Activated T-helper 17 cell treated with anti-CD3 and anti-CD28 coated beads, Interleukin-2, amount 50 U/mL, for 72 hours (primary cell): ENCODE measurements at places on chromosomes 3 and 15. TPM values are rescaled to one million over a fixed set of nuclear protein-coding genes. Genes with fewer than 3 reads are reported as not detected.

DNA sequence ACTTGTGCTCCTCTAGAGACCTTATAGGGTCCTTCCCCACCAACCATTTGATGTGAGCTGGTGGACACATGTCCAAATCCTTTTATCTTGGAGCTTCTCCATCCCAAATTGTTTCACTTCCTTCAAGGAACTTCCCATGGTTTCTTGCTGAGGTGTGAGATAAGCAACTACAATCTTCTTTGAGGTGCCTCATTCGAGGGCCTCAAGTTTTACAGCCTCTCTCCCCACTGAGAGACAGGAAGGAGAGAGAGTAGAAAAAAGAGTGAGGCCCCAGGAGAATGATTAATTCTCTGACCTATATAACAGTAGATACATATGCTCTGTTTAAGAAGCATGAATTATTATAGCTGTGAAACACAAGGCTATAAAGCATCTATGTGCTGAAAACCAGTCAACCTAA, 70.5 kb downstream of the SUMF1 start:
- ATAC-seq, result peak; percentile 33

The ZNF620 gene
- total RNA-seq, result 2.3 TPM

The SMCO1 gene
- total RNA-seq, result not detected

DNA sequence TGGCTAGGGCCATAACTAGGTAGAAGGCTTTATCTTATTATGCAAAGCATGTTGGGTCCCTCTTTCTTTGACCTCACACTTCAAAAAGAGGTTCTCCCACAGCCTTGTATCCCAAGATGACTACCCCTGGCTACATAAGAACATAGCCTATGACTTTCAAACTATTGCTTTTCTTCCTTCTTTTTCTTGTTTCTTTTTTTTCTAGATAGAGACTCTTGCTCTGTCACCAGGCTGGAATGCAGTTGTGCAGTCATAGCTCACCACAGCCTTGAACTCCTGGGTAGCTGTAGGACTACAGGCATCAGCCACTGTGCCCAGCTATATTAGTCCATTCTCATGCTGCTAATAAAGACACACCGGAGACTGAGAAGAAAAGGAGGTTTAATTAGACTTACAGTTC, 47.2 kb downstream of the DIPK2A start:
- ATAC-seq, result no peak

- ATAC-seq, result no peak
Measured at GRCh38 chr3:59133311-59133710, 83.5 kb upstream of the CFAP20DC start.

- ATAC-seq, result no peak
Measured at GRCh38 chr15:99973351-99973750, 240.1 kb upstream of the LYSMD4 start.

The VWA5B2 gene
- not detected for total RNA-seq

GRCh38 chr3:113051787-113052186, 61.0 kb downstream of the GTPBP8 start:
- ATAC-seq, result no peak

- no peak for ATAC-seq
Measured at GRCh38 chr3:174413062-174413912, 445.8 kb upstream of the NAALADL2 start.

The FRMD5 gene
- 0.66 TPM for total RNA-seq

- no peak for ATAC-seq
Measured at GRCh38 chr3:117696851-117697407, 987.4 kb downstream of the TUSC7 start.

DNA sequence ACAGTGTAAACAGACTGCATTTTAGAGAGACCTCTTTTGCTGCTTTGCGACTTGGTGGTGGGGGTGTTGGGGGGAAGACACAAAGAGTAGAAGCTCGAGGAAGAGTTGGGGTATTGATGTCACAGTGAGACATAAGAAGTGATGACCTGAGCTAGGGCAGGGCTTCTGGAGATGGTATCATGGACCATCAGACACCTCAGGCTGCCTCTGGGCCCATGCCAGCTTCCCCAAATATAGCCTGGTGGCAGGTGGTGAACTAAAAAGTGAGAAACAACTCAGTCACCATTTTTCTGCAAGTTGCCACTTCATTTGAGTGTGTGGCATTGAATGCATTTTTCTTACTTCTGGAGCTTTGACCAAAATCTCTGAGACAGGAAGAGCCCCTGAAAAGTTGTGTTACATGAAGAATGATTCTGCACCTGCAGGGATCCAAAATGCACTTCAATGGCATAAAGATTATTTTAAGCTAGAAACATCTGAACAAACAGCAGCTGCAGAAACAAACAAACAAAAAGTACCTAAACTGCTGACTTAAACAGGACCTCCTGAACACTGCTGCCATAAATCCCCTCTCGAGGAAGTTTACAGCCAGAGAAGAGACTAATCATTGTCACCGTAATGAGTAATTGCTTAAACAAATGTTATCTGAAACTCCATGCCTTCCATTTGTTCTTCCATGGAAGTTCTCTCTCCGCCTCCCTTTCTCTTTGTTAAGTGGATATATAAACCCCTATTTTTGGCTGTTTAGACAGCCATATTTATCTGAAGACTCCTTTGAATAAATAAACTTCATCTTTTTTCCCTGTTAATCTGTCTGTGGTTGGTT, 15.2 kb upstream of the XIRP1 start:
- no peak for ATAC-seq

DNA sequence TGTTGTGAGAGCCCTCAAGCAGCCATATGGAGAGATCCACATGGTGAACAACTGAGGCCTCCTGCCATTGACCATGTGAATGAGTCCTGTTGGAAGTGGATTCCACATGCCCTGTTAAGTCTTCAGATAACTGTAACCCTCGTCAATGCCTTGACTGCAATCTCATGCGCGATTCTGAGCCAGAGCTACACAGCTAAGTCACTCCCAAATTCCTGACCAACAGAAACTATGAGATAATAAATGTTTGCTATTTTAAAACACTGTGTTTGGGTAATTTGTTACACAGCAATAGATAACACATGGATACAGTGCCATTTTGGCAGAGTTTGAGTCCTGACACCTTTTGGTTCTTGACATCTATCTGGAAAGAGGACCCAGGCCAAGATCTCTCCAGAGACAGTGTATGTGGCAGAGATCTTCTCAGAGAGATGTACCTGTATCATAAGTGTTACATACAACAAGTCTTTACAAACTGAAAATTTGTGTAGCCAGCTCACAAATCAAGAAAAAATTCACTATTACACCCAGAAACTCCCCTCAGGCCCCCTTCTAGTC, 34.5 kb upstream of the BNC1 start:
- no peak for ATAC-seq

DNA sequence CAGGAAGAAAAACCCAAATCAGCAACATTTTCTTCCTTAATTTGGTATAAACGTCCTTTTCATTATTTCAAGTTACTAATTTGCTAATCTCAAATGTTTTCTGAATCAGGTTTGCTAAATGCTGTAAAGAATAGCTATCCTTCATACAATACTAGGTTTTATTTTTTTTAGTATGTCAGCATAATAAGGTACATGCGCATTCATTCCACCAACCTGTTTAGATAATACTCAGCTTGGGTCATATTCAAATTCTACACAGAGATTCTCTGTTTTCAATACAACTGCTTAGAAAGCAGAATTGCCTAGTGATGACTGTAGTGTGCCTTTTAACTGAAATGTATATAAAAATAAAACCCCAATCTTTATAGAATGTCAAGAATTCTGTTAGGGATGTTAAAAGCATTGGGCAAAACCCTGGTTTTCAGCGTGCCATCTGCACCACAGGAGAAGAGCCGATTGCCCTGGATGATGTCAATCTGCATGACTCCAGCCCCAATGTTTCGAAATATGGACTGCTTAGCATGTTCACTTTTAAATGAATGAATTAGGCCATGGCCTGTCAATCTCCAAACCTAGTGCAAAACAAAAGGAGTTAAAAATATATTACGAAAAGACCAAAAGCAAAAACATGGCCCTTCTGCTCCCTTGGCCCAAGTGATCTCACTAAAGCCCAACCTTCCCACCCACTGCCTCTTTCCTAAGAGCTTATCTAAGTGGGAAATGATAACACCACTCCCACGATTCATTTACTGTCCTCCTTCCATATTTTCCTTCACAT, 107.4 kb downstream of the GLDN start:
- no peak for ATAC-seq

The FOXL2NB gene
- not detected for total RNA-seq

DNA sequence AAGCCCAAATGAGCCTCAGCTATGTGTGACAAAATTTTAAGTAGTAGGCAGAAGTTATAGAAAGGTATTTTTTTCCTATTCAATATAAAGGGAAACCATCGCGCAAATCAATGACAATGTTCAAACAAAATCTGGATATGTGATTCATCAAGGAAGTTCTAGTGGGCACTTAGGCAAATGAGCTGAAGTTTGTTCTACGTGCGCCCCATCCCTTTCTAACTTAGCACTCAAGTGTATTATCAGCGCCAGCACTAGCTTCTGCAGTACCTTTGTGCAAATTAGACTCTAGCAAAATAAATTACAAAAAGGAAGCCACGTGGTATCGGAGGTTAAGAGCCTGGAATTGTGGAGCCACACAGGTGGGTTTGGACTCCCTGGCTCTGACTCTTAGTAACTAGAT, 91.1 kb downstream of the TBL1XR1 start:
- ATAC-seq, result peak; percentile 63

DNA sequence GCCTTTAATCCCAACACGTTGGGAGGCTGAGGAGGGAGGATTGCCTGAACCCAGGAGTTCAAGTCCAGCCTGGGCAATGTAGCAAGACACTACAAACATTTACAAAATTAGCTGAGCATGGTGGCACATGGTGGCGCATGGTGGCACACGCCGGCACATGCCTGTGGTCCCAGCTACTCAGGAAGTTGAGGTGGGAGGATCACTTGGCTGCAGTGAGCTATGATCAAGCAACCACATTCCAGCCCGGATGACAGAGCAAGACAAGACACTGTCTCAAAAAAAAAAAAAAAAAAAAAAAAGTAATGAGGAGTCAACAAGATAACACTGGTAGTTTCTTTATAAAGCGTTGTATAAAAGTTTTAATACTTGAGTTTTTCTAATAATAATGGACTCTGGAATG, 10.1 kb downstream of the FEZF2 start:
- no peak for ATAC-seq
